ENCODE measurements at places on chromosomes 12 and 14. TPM values are rescaled to one million over a fixed set of nuclear protein-coding genes. Genes with fewer than 3 reads are reported as not detected.

DNA sequence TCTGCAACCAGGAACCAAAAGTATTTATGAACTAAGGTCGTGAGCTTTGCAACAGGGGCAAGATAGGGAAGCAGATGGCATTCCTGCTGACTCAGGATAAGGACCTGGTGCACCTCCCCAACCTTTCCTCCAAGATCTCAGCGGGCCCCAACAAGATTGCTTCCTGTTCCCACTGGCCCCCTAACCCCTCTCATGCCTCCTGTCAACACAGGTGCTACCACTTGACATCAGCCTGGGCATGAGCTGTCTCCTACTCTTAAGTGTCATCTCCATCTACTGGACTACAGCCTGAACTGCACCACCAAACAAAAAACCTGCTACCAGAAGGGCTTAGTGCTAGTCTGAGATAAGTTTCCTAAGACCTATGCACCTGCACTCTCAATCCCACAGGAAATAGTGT lies 32.7 kb downstream of the MED6 start:
- DNase-seq, result no peak

DNA sequence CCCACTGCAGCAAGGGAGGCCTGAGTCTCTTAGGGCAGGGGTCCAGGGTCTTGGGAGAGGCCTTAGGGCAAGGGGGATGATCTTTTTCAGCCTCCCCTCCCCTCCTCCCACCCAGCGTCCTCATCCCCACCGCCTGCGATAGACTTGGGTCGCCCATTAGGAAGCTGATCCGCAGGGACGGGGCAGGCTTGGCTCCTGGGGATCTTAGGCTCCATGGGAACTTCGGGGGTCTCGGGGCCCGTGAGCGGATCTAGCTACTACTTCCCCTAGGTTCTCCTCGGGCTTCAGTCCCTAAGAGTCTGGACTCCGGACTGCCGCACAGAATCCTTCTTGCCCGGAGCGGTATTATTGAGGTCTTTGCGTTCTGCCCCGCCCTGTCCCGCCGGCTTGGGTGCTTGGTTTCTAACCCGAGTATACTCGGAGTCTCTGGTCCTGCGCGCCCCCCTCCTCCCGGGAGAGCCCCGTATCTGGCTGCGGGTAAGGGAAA lies 2.2 kb upstream of the PTHLH start:
- DNase-seq, result no peak

The MYF6 gene
- not detected for total RNA-seq

- no peak for DNase-seq
These were observed 45.5 kb downstream of the RAD52 start for GRCh38 chr12:904010-904414.

GRCh38 chr12:50271724-50272247 lies 11.5 kb downstream of the LIMA1 start:
- DNase-seq, result no peak

- DNase-seq, result peak; percentile 60
These were observed 18.0 kb downstream of the TRAF3 start for GRCh38 chr14:102795060-102795925.

GRCh38 chr12:106220536-106220935 lies 27.3 kb downstream of the CKAP4 start:
- DNase-seq, result no peak

The LTB4R gene
- 4.4 TPM for total RNA-seq

The GPR137C gene
- total RNA-seq, result 1.3 TPM

DNA sequence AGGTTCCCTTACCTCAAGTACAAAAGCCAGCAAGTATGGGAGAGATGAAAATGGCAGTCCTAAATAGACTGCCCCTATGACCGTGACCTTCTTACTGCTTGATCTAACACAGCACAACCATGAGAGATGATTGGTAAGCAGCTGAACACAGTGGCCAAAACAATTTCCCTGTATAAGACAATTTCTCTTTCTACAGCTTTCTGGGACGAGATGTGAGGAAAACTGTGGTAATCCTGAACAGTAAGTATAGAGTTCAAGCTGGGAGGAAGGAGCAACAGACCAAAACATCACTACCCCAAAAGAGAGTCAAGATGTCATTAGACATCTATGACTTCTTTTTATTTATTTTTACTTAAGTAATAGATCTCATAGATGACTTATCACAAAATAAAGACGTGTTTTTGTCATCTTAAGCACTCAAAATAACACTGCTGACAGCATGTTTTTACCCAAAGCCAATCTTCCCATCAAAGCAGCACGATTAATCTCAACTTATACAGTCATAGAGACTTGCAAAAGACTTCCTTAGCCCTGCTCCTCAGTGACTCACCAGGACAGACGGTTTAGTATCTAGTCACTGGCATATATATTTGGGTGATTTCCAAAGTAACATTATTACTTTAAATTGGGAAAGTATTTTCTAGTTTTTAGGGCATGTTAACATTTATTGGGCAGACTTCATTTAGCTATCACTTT lies 3.7 kb downstream of the TMEM52B start:
- no peak for DNase-seq

DNA sequence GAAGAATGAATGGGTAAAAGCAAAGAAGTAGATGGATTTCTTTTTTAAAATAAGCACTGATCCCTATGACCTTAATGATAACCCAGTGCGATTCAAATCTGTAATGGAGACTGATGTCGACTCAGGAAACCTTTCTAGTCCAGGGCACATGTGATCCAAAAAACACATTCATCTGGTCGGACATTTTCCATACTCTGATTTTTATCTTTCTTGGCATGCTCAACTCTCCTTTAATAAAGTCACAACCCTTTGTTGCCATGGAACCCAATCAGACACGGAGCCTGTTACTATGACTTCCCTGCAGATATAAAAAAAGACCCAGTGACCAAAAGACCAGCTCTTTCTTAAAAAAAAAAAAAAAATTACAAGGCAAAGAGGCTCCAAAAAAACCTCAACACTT lies 27.9 kb downstream of the TMCC3 start:
- no peak for DNase-seq

The APOF gene
- total RNA-seq, result not detected

DNA sequence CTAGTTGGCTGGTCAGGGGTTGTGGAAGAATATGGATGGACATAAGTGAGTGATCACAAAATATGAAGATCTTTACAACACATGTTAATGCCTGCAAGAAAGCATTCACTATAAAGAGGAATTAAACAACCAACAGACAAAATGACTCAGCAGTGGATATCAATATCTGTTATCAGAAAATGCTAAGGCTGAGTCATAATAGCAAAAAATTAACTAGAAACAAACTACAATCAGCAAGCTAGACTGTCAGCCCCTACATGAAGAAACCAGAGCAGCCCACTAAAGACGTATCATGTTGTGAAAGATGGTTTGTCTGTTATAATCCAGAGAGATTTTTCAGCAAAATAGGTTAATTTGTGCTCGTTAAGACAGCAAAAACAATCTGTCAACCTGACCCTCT lies 472.9 kb downstream of the NELL2 start:
- DNase-seq, result no peak

- no peak for DNase-seq
These were observed 110.6 kb downstream of the MYRFL start for GRCh38 chr12:69935651-69936100.

DNA sequence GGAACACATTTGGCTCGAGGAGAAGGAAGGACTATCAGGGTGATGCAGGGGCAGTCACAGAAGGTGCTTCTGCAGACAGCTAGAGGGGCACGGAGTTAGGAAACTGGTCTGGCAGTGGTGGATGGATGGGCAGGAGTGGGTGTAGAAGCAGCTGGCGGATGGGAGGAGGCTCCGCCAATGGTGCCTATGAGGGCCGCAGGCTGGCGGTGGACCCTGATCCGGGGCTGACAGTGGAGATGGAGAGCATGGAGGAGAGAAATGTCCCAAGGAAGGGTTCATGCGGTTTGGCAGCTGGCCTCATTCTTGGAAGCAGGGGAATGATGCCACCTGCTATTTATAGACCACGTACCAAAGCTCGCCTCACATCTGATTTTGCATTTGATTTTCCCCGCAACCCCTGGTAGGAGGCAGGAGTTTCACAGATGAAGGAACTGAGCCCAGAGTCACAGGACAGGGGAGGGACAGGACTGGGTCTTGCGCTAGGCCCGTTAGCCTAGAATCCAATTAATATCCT lies 237.1 kb downstream of the FOXN3 start:
- DNase-seq, result no peak

- DNase-seq, result no peak
These were observed 17.2 kb upstream of the ELK3 start for GRCh38 chr12:96177013-96177412.

- no peak for DNase-seq
These were observed 78.0 kb downstream of the IFNG start for GRCh38 chr12:68081561-68081960.

The ACVRL1 gene
- total RNA-seq, result 105 TPM

The ZNF891 gene
- 4.6 TPM for total RNA-seq

- DNase-seq, result no peak
These were observed at the start of gene ZNF705A for GRCh38 chr12:8156845-8157244. Gene ZNF705A, plus strand, starts transcription at chr12:8157015. Its CDS starts 15,611 bp downstream, at chr12:8172626.

GRCh38 chr12:75489613-75490210 lies 9.2 kb downstream of the GLIPR1 start:
- DNase-seq, result no peak

Measured in thyroid gland (tissue), 4 donors.